ENCODE measurements at places on chromosomes 4 and X. TPM values are rescaled to one million over a fixed set of nuclear protein-coding genes. Genes with fewer than 3 reads are reported as not detected.

The ZAR1 gene
- not detected for polyA plus RNA-seq

DNA sequence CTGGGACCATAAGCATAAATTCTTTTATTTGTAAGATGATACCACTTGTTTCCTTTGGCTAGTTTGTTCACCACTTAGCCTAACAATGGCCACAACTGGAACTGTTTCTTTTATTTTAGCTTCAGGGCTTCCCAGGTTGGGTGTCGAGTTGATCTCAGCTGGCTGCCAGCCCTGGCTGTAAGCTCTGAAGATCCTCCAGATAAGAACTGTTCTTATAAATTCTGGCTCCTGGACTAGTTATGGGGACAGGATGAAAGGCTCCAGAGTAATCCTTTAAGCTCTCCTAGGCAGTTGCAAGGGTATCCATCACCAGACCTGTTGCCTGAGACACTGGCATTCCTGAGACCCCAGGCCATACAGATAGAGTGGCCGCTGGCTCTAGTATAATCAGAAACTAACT is 129.4 kb upstream of the ACSL4 start:
- peak; percentile 25 for DNase-seq

DNA sequence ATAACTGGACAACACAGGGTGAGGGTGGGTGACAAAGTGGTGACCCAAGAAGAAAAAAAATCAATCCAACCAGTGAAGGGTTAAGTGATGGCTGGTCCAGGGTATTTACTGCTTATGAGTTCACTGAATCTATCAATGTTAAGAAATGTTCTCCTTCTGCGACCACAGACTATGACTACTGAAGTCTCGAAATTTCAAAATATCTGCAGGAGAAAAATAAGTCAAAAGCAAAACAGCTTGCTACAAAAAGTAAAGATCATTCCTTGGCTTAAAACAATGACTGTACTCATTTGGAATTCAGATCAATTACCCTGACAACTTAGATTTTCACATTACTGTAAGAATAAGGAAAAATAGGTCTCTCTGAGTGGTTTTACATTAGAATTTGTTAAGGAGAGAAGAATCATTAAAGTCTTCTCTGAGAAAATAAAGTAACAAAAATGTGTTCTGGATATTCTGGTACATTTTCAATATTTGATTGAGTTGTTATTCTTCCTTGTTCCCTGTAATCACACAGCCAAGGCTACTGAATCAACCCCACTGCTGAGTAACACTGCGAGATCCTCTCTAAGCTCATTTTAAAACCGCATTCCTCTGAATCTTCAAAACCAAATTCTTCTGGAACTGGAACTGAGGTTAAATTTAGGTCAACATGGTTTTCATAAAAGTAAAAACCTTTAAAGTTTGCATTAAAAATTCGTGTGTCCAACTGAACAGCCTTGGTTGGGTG is 22.7 kb downstream of the SMPX start:
- DNase-seq = peak; percentile 34

The FATE1 gene
- not detected for polyA plus RNA-seq

DNA sequence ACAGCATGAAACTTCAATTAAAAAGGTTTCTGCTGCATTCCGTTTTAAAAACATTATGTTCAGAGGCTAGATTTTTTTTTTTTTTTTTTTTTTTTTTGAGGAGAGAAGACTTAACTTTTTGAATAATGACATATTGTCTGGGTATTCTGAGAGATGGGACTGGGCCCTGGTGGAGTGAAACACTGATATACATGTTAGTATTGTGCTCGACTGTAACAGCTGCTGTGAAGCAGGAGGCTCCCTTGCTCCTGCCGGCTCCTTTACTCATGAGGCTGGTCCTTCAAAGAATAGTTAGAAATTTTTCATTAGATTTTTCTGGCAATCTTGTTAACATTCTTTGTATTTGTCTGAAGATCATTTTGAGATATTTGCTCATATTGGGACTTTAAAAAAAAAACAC is 73.3 kb downstream of the TMEM131L start:
- no peak for DNase-seq

The MBNL3 gene
- polyA plus RNA-seq = 9.7 TPM

DNA sequence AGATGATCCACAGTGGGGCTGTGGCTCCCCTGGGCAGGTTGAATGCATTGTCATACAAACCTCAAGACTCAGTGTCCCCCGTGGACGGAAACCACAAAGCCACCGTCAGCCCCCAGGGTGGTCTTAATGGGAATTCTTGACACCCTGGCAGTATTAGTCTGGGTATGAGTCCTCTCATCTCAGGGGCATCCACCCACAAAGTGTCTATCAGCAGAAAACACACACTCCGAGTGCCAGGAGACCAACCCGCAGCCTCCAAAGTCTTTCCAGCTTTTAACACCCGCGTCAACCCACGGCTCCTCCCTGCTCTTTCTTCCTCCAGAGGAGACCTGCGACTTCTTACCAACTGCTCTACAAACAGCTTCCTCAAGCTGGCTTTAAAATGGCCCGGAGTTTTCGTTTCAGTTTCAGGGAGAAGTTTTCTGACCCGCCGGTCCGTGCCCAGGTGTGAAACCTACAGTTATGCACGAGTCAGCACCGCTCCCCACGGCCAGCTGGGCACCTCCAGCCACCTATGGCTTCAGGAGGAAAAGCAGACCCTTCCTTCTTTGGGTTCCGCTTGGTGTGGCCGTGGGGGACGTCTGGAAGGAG is 14.4 kb upstream of the ASMTL start:
- no peak for DNase-seq

GRCh38 chr4:185305979-185306442 is 89.7 kb downstream of the LRP2BP start:
- peak; percentile 99 for DNase-seq

GRCh38 chr4:38795087-38795486 is 9.5 kb downstream of the TLR1 start:
- DNase-seq = peak; percentile 72

The GYPE gene
- not detected for polyA plus RNA-seq

DNA sequence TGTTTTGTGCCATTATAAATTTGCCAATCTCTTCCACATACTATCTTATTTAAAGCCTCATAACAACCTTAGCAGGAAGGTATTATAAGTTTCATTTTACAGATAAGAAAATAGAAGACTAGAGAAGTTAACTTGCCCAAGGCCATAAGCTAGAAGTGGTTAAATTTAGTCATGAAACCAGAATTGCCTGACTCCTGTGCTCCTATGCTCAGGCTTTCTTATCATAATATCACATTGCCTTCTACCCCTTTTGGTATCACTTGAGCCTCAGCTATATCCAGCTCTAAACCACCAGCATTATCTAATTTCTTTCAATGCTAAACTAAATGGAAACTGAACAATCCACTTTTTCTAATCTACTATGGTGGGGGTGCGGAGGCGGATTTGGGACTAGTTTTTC is 164.7 kb downstream of the GBA3 start:
- DNase-seq = no peak

DNA sequence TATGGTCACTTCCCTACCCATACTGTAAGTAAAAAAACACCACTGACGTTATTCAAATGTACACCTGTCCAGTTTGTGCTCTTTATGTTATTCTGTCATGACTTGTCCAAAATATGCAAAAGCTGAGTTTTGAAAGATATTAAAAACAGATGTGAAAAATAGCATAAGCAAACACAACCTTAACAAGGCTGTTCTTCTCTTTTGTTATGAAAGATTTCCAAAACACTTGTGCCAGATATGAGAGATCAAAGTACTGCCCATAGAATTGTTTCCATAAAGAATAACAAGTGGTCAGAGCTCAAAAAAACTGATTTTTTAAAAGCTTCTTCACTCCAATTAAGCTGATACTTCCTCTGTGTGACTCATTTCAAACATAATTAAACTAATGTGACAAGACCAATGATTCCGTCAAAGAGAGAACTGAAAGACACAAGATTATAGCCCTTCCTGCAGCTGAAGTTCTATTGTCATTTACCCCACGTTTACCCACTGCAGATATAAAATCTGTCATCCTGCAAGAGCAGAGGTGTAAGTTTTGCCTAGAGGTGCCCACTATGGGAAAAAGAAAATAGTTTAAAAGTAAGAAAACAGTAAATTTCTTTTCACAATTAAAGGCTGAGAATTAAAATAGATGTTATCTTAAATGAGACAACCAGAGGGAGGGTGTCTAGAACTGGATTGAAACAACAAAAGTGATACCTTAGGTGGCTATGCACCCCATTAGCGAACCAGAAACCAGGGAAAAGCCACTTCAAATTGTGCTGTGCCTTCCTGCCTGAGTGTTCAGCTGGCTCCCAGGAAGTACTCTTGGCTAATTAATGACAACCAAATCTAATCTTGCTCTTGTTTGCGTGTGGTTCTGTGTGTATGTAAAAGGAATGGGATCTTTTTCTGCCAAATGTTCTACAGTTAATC is 30.1 kb downstream of the RASSF6 start:
- no peak for DNase-seq

DNA sequence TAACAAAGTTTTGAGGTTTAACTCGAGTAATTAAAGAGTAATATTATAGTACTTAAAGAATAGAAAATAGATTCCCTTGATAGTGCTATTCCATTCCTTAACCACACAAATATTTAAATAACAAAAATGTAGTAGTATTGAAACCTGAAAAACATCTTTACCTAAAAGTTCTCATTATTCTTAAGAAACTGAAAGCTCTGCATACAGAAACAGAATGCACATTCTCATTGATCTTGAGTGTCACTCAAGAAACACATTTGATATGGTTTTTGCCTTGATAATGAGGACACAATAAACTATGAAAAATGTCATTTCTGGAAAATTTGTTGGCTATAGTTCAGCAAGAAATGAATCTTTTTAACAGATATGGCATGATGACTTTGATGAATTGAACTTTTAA is 268.5 kb downstream of the COL25A1 start:
- DNase-seq = no peak

The MAGEA2B gene
- polyA plus RNA-seq = not detected

- no peak for DNase-seq
These were observed 148.2 kb upstream of the RPS6KA3 start for GRCh38 chrX:20414762-20415445.

The CPLX1 gene
- 0.22 TPM for polyA plus RNA-seq

DNA sequence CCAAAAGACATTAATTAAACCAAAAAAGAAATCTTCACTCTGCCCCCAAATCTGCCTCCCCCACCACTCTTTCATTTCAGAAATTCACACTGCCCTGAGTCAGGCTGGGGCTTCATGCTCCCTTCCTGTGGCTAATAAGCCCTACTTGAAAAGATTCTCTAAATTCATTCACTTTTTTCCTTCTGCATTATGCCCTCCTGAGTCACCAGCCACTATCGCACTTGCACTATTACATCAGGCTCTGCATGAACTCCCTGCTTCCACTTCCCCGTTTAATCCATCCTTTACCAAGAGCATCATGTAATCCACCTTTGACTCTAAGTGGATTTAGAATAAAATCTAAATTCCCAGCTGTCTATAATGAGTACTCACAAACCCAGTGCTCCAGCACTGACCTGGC is 295.4 kb upstream of the KLF3 start:
- no peak for DNase-seq

DNA sequence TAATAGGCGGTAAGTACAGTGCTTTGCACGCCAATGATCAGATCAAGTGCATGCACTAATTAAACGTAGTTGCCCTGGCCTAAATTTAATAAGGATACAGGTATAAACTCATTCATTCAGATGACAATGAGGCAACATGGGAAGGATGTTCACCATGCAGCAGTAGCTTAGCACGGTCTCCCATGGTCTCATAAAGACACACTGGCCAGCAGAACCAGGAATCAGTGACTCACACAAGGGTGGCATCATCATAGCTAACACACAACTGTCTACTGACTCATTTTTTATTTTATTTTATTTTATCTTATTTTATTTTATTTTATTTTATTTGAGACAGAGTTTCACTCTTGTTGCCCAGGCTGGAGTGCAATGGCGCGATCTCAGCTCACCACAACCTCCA is 42.7 kb downstream of the TMEM156 start:
- peak; percentile 23 for DNase-seq
